Activated CD4-positive, alpha-beta T cell treated with anti-CD3 and anti-CD28 coated beads, Interleukin-2, amount 10 ng/mL, durations not matched to agents 7 days and 5 days (primary cell): ENCODE measurements at places on chromosomes 2 and 18. TPM values are rescaled to one million over a fixed set of nuclear protein-coding genes. Genes with fewer than 3 reads are reported as not detected.

SP5 gene
- total RNA-seq = not detected

B3GNT7 gene
- total RNA-seq = not detected

LCLAT1 gene
- 20.7 TPM for total RNA-seq

PRKAG3 gene
- not detected for total RNA-seq

ANKRD30BL gene
- total RNA-seq = not detected

HOXD13 gene
- not detected for total RNA-seq

HOXD12 gene
- not detected for total RNA-seq

KIAA2012 gene
- total RNA-seq = not detected

NOSTRIN gene
- not detected for total RNA-seq

SIX3 gene
- not detected for total RNA-seq

NFATC1 gene
- 36.9 TPM for total RNA-seq

CERKL gene
- total RNA-seq = not detected

IGFBP5 gene
- not detected for total RNA-seq

SLC5A7 gene
- total RNA-seq = not detected

TMEM182 gene
- 4.1 TPM for total RNA-seq

SERPINB2 gene
- not detected for total RNA-seq
